ENCODE measurements at places on chromosomes 4 and X. TPM values are rescaled to one million over a fixed set of nuclear protein-coding genes. Genes with fewer than 3 reads are reported as not detected.

Gene ZNF81
- total RNA-seq, result 9.5 TPM

Gene NWD2
- total RNA-seq, result not detected

Gene ASMT
- not detected for total RNA-seq

Gene TLR3
- 0.51 TPM for total RNA-seq

Gene GABRG1
- total RNA-seq, result not detected

Gene TLR1
- 23.3 TPM for total RNA-seq

Gene LGI2
- not detected for total RNA-seq

Gene ESX1
- not detected for total RNA-seq

Gene FSTL5
- total RNA-seq, result not detected

Gene RENBP
- 24.8 TPM for total RNA-seq

All from T-helper 1 cell treated with Interleukin-12 subunit alpha and Interleukin-12 subunit beta and Interleukin-4 antibody, amounts not matched to agents 30 ng/mL and 1 ng/mL, for 36 hours (primary cell).